Thymus (tissue), 14 donors: ENCODE measurements at places on chromosomes 11 and 22. TPM values are rescaled to one million over a fixed set of nuclear protein-coding genes. Genes with fewer than 3 reads are reported as not detected.

GRCh38 chr22:30927806-30928205, 40.8 kb downstream of the MORC2 start:
- no peaks in the 10 kb centered on the region for H3K4me1 ChIP-seq
- no peak overlapping the region for H3K4me3 ChIP-seq
- H3K36me3 ChIP-seq = peaks cover 59% of the 10 kb centered on the region
- DNase-seq = no peak

DNA sequence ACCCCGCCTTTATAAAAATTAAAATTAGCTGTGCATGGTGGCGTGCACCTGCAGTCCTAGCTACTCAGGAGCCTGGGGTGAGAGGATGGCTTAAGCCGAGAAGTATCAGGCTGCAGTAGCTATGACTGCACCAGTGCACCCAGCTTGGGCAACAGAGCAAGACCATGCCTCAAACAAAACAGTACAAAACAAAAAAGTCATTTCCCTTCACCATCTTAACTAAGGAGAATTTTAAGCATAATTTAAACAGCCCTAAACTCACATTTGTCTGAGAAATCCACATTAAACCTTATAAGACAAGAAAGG, 23.3 kb upstream of the TFIP11 start:
- peaks cover 11% of the 10 kb centered on the region for H3K4me1 ChIP-seq
- peaks cover 17% of the 10 kb centered on the region for H3K36me3 ChIP-seq
- no peak overlapping the region for H3K4me3 ChIP-seq
- H3K27ac ChIP-seq = peak overlapping the region; percentile 82
- H3K27me3 ChIP-seq = no peaks in the 10 kb centered on the region

- H3K4me3 ChIP-seq = no peak overlapping the region
- H3K27me3 ChIP-seq = no peaks in the 10 kb centered on the region
- no peak for DNase-seq
- H3K36me3 ChIP-seq = peaks cover 2% of the 10 kb centered on the region
- no peak overlapping the region for H3K27ac ChIP-seq
Observed at GRCh38 chr22:38353701-38354100, 36.5 kb upstream of the CSNK1E start.

- no peak overlapping the region for H3K4me3 ChIP-seq
- no peaks in the 10 kb centered on the region for H3K4me1 ChIP-seq
- H3K27me3 ChIP-seq = no peaks in the 10 kb centered on the region
- no peak overlapping the region for H3K27ac ChIP-seq
- DNase-seq = no peak
Observed at GRCh38 chr22:30892731-30893221, 75.8 kb downstream of the MORC2 start.

GRCh38 chr22:32796865-32797573, 4.5 kb upstream of the TIMP3 start:
- H3K4me3 ChIP-seq = no peak overlapping the region
- H3K4me1 ChIP-seq = peaks cover 18% of the 10 kb centered on the region
- H3K27me3 ChIP-seq = peaks cover 14% of the 10 kb centered on the region
- H3K36me3 ChIP-seq = no peaks in the 10 kb centered on the region

- H3K36me3 ChIP-seq = no peaks in the 10 kb centered on the region
- no peak overlapping the region for H3K4me3 ChIP-seq
- peak; percentile 28 for DNase-seq
- no peak overlapping the region for H3K27ac ChIP-seq
Observed at GRCh38 chr11:113376156-113376555, 11.4 kb upstream of the ANKK1 start.

DNA sequence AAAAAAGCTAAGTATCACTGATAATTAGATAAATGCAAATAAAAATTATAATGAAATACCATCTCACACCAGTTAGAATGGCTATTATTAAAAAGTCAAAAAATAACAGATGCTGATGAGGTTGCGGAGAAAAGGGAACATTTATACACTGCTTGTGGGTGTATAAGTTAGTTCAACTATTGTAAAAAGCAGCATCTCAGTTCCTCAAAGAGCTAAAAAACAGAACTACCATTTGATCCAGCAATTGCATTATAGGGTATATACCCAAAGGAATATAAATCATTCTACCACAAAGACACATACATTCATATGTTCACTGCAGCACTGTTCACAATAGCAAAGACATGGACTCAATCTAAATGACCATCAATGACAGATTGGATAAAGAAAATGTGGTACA, 120.3 kb upstream of the ZBED5 start:
- no peak overlapping the region for H3K27ac ChIP-seq
- no peaks in the 10 kb centered on the region for H3K4me1 ChIP-seq
- no peaks in the 10 kb centered on the region for H3K27me3 ChIP-seq
- DNase-seq = no peak

DNA sequence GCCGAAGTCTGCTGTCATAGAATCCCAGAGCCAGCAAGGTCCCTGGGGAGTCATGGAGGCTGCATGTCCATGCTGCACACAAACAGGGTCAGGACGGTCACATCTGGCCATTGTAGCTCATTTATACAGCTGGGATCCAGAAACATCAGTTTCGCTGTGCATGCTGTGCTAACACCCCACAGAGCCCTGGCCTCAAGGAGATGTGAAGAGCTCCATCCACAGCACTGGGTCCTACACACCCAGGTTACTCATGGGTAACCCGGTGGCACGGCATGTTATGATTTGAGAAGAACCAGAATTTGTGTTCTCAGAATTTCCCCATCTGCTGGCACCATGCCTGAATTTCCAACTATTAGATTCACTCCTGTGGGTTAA, 146.3 kb upstream of the ARHGAP20 start:
- no peak overlapping the region for H3K27ac ChIP-seq
- no peak overlapping the region for H3K4me3 ChIP-seq
- H3K36me3 ChIP-seq = no peaks in the 10 kb centered on the region
- no peaks in the 10 kb centered on the region for H3K4me1 ChIP-seq
- H3K27me3 ChIP-seq = no peaks in the 10 kb centered on the region
- DNase-seq = no peak

DNA sequence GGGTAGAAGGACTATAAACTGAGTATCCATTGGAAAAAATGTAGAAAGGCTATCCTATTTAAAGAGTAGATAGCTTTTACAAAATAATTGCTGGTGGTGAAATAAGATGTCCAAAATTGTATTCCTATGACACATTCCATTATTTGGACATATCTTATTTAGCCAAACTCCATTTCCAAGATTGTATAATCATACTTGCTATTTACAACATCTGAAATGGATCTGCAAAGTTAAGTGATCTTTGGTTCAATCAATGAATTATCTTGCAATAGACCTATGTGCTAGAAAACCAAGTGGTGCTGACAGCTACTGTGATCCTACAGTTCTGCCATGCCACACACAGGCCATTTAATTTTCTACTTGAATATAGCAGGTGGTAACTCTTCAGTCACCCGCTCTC, 11.0 kb upstream of the BLID start:
- H3K36me3 ChIP-seq = no peaks in the 10 kb centered on the region
- H3K4me1 ChIP-seq = no peaks in the 10 kb centered on the region
- no peak overlapping the region for H3K27ac ChIP-seq
- H3K27me3 ChIP-seq = no peaks in the 10 kb centered on the region
- H3K4me3 ChIP-seq = no peak overlapping the region

The DERL3 gene
- total RNA-seq = 2.9 TPM

The SHISA8 gene
- total RNA-seq = 0.19 TPM
